ENCODE measurements at places on chromosomes 3 and 15.

- DNase-seq = no peak
Observed at GRCh38 chr3:146256851-146257486, 6.1 kb upstream of the PLSCR4 start.

GRCh38 chr3:64240959-64241358 is 15.7 kb upstream of the PRICKLE2 start:
- DNase-seq = no peak

DNA sequence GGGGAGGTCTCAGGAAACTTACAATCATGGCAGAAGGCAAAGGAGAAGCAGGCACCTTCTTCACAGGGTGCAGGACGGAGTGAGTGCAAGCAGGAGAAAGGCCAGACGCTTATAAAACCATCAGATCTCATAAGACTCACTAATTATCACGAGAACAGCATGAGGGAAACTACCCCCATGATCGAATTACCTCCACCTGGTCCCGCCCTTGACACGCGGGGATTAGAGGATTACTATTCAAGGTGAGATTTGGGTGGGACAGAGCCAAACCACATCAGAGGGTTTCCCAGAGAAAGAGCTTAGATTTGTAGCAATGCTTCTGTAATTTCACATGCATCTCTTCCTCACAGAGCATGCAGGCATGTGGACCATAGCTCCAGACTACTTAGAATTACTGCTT is 615.7 kb upstream of the UBE2E2 start:
- no peak for DNase-seq

GRCh38 chr3:45870099-45870498 is 16.2 kb upstream of the CCR9 start:
- DNase-seq = no peak

GRCh38 chr3:11618904-11619303 is 24.8 kb downstream of the VGLL4 start:
- DNase-seq = no peak

GRCh38 chr3:187210545-187211327 is 13.4 kb downstream of the RTP1 start:
- peak; percentile 23 for DNase-seq

- no peak for DNase-seq
Observed at GRCh38 chr3:21830541-21830940, 79.5 kb upstream of the ZNF385D start.

- DNase-seq = no peak
Observed at GRCh38 chr15:89640245-89640644, 15.0 kb downstream of the KIF7 start.

GRCh38 chr15:81314378-81314777 is 9.6 kb downstream of the STARD5 start:
- no peak for DNase-seq

DNA sequence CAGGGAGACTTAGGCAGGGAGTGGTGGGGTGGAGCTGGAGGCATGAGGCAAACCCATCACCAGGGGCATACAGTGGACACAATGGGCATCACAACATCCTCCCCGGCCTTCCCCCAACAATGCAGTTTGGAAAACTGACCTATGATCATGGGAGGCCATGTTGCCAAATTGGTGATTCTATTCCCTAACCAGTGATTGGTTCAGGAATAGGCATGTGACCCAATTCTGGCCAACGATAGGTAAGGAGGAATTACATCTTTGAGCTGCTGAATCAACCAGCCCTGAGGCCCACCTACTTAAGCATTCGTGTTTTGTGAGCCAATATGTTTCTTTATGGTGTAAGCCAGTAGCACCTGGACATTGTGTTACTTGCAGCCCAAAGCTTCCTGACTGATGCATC is 40.0 kb downstream of the LINGO1 start:
- no peak for DNase-seq

DNA sequence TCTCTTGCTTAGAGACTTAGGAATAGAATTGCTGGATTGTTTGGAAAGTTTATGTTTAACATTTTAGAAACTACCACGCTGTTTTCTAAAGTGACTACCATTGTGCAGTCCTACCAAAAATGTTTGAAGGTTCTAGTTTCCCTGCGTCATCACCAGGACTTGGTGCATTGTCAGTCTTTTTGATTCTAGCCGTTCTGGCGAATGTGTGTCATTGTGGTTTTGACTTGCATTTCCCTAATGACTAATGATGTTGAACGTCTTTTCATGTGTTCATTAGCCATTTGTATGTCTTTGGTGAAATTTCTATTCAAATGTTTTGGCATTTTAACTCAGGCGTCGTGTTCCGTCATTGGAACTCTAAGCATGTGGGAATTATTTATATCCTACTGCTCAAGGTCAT is 58.0 kb downstream of the CHD2 start:
- no peak for DNase-seq

- DNase-seq = no peak
Observed at GRCh38 chr3:23889386-23889785, 27.4 kb downstream of the NKIRAS1 start.

DNA sequence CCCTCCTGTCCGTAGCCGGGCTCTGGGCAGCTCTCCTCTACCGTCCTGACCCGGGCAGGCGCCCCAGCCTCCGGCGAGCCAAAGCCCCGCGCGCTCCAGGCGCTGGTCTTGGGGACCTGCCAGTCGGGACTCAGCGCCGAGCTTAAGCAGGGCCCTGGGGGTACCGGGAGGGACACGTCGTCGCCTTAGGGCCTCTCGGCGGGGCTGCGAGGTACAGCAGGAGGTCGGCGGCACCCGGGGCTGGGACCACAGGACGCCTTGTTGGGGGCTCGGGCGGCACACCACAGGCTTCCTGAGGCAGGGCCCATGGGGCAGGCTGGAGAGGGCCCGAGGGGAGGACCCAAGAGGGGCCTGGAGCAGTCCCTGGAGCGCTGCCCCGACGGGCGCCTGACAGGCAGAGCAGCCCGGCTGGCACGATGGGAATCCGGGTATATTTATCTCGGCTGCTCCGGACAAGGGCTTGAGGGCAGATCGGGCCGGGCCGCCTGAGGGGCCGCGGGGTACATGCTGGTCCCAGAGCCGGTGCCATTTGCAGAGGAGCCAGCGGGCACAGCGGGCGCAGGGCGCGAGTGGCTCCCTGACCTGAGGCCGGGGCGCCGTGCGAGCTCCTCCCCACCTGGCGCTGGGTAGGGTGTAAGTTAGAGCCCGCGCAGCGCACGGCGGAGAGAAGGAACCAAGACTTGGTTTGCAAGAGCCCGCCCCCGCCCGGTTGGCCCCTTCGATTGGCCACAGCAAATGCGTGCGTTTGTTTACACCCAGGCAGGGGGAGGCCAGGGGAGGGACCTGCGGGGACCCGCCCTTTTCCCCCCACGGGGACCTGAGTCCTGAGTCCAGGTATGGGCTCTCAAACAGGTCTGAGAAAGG is 574 bp downstream of the SLC38A3 start:
- DNase-seq = no peak

DNA sequence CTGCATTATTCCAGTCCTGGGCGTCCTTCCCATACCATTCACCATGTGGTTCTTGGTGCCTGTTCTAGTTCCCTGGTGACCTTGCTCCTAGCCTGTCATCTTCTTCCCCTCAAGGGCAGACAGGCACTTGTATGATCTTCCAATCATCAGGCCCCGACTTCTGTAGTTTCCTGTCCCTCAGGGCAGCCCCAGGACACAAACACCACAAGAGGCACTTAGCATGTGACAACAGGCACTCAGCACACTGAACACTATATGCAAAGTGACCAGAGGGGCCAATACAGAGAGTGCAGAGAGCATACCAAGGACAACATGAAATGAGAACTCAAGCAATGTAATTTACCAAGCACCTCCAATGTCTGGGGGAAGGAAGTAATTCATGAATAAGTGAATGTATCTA is 17.9 kb downstream of the TMEM40 start:
- no peak for DNase-seq

DNA sequence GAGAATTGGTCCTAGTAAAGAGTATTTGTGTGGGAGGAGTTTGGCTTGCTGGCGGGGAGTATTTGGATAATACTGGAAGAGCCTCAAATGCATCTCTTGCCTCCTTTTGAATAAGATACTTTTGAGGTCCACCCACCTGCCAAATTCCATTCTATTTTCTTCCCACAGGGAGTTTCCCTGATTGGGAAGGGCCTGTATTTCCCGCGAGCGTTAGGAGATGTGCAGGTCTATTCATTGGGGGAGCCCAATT is 406 bp upstream of the RASA2 start:
- no peak for DNase-seq

- DNase-seq = no peak
Observed at GRCh38 chr3:132787616-132788300, 65.5 kb upstream of the NPHP3 start.

DNA sequence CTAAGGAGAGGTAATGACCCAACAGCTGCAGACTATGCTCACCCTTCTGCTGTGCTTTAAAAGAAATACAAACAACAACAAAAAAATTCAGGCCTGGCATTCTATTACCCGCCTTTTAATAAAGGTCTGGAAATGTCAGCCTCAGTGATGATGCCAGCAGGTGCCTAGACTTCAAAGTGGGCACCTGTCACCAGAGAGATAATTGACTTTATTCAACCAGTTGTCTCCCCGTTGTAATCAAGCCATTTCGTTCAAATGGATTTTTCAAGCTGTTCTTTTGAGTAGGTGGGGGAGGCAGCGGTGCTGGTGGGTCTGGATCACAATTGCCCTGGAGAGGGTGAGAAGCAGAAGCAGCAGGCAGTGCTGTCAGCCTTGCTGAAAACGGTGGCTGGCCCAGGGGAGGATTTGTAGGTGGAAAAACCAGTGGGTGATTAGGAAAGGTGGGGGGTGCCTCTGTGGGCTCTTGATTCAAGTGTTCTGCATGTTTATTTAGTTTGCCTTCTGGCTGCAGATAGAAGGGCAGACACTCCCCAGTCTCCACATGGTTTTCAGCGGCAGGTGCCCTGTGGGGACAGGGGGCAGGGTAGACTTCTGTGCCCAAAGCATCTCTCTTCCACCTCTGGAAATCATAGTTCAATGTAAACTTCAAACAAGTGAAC is 300.2 kb upstream of the SLCO3A1 start:
- no peak for DNase-seq

GRCh38 chr3:152375546-152375945 is 106.8 kb downstream of the MBNL1 start:
- DNase-seq = no peak

GRCh38 chr3:52091586-52092270 is 35.4 kb upstream of the DUSP7 start:
- no peak for DNase-seq

GRCh38 chr15:52228921-52229320 is 37.7 kb upstream of the GNB5 start:
- DNase-seq = no peak

GRCh38 chr15:37086521-37086920 is 13.8 kb downstream of the MEIS2 start:
- no peak for DNase-seq

GRCh38 chr3:36919439-36920160 is 25.3 kb downstream of the TRANK1 start:
- DNase-seq = no peak

GRCh38 chr15:73850228-73850627 is 23.1 kb upstream of the TBC1D21 start:
- no peak for DNase-seq

DNA sequence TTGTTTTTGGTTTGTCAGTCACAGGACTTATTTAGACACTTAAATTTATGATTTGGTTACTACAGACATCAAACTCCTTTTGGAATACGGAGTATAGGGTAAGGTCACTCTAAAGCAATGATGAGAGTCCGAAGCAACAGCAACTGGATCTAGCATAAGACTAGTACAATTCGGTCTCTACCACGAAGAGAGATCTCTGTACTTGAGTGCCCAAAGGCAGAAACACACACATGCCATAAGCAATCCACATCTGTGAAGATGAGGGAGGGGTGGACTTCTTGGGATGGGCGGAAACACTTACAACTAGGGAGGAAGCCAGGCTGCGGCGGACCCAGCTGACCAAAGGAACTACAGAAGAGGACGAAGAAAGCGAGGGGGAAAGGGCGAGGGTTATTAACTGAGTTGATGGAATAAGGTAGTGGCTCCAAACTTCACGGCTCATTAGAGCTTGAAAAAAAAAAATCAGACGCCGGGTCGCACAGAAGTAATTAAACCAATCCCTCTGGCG is 595 bp downstream of the DPH6 start:
- no peak for DNase-seq

DNA sequence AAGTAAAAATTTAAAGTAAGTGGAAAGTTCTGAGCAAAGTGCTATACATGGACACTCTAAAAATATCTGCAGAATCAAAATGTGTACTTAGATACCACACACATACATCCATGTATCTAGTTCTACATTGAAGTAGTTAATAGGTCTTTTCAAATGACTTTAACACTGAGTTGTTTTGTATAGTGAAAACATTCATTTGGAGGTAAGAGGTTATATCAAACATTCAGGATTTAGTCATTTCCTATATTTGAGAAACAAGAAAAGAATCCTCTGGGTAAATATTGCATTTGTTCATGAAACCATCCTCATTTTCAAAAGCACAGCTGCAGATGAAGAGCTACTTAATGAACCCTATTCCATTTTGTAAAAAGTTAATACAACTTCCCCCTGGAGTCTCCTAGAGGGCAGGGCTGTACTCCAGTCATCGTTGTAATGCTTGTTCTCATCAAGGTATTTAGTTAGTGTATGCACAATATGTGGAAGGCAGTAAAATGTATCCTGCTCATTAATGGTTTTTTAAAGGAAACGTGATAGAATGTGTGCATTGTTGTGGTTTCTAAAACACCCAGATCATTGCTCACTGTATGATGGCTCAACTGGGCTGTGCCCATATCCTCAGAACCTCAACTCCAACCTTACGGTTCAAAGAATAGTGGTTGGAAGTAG is 26.2 kb downstream of the ARPP21 start:
- DNase-seq = no peak

DNA sequence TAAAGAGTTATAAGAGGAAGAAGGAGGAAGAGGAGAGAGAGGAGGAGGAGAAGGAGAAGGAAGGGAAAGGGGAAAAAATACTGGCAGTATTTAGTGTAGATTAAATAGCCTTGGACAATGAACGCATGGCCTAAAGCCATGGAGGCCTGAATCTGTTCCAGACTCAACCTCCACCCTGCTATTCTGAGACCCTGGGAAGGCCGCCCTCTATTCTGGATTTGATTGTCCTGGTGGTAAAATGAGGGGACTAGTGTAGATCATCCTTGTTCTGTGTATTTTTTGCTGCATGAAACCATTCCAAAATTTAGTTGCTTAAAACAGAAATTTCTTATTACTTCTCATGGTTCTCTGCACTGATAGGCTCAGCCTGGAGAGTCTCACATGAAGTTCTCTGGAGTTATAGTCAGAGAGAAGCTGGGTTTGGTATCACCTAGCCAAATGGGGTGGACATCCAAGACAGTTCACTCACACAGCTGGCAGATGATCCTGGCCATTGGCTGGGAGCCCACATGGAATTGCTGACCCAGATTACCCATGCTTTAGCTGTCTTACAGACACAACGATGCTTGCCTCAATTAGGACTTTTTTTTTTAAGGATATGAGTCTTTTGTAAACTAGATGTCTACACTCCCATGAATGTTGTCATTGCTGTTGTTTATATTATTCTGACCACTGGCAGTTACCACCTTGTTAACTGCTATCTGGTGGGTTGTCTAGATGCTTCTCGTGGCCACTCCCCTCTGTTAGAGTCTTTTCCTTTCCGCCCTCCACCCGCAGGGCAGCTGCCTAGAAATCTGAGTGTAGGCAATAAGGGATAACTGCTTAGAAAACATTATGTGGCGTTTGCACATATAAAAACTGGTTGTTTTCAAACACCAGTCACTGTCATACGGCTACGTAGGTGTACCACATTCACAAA is 149.9 kb downstream of the SST start:
- no peak for DNase-seq
